ENCODE measurements at places on chromosomes 4 and X. TPM values are rescaled to one million over a fixed set of nuclear protein-coding genes. Genes with fewer than 3 reads are reported as not detected.

Gene MGST2
- polyA plus RNA-seq, result 36.0 TPM

Gene CFAP47
- polyA plus RNA-seq, result not detected

Gene GJB1
- polyA plus RNA-seq, result not detected

Gene BCORL1
- 4.4 TPM for polyA plus RNA-seq

Gene NPY1R
- polyA plus RNA-seq, result 112 TPM

Gene GPC3
- polyA plus RNA-seq, result 1.1 TPM

DNA sequence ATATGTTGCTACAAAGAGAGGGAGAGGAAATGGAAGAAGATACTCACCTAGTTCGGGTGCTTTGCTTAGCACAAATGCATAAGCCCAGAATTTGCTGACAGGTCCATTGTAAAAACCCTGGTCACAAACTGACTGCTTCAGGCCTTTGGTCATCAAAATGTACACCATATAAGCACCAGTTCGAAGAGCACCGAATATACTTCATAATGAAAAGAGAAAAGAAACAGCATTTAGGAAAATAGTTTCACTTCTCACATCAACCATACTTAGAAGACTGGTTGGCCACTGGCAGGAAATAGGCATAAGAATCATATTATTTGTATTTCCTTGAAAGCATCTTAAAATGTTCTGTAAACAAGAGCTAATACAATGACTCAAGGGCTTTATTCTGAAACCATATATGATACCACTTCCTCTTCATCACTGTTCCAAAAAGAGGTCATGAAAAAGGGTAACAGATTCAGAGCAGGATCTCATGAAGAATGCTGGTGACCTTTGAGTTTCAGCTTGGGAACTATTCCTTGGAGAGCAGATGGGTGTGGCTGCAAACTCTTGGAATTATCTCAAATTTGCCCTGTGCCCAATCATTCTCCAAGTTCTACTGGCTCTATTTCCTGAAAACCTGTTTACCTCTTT, 138.7 kb downstream of the ELOVL6 start:
- H3K36me3 ChIP-seq, result no peaks in the 10 kb centered on the region
- no peak overlapping the region for H3K4me3 ChIP-seq
- no peaks in the 10 kb centered on the region for H3K4me1 ChIP-seq
- DNase-seq, result no peak
- no peak overlapping the region for H3K27ac ChIP-seq

- no peaks in the 10 kb centered on the region for H3K4me1 ChIP-seq
- H3K27me3 ChIP-seq, result no peaks in the 10 kb centered on the region
- no peaks in the 10 kb centered on the region for H3K36me3 ChIP-seq
- no peak overlapping the region for H3K27ac ChIP-seq
- H3K4me3 ChIP-seq, result no peak overlapping the region
These were observed 14.5 kb upstream of the MAML3 start for GRCh38 chr4:140168474-140168873.

GRCh38 chr4:4225915-4226605, 669 bp downstream of the OTOP1 start:
- no peak for DNase-seq
- no peak overlapping the region for H3K27ac ChIP-seq
- no peak overlapping the region for H3K4me3 ChIP-seq

GRCh38 chr4:60344908-60345307, 855.2 kb upstream of the ADGRL3 start:
- H3K4me1 ChIP-seq, result no peaks in the 10 kb centered on the region
- no peak for DNase-seq

GRCh38 chr4:42080306-42080705, 72.1 kb downstream of the BEND4 start:
- DNase-seq, result no peak
- H3K36me3 ChIP-seq, result peaks cover 2% of the 10 kb centered on the region
- no peaks in the 10 kb centered on the region for H3K27me3 ChIP-seq
- H3K27ac ChIP-seq, result no peak overlapping the region

GRCh38 chr4:26663888-26664287, 80.0 kb downstream of the TBC1D19 start:
- H3K27ac ChIP-seq, result no peak overlapping the region
- H3K4me3 ChIP-seq, result no peak overlapping the region
- H3K4me1 ChIP-seq, result no peaks in the 10 kb centered on the region
- no peak for DNase-seq
- no peaks in the 10 kb centered on the region for H3K27me3 ChIP-seq

GRCh38 chr4:137463377-137464003, 68.8 kb downstream of the PCDH18 start:
- no peak overlapping the region for H3K4me3 ChIP-seq
- no peak overlapping the region for H3K27ac ChIP-seq
- no peak for DNase-seq
- H3K27me3 ChIP-seq, result no peaks in the 10 kb centered on the region
- no peaks in the 10 kb centered on the region for H3K36me3 ChIP-seq

DNA sequence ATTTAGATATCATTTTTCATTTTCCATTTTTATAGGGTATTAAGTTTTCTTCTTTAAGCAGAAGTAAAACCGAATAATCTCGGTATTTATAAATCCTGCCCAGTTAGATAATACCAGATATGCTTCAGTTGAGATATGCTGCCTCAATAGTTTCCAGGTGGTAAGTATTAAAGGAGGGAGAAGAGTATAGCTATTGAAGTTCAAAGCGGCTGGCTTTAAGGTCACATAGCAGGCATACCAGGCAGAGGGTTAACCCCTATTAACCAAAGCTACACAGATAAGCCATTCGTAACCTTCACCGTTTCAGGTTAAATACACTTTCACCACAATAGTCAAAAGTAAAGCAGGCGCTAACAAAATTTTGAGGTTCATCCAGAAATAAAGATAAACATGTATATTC, 54.2 kb downstream of the EDNRA start:
- no peaks in the 10 kb centered on the region for H3K4me1 ChIP-seq
- no peak for DNase-seq
- H3K4me3 ChIP-seq, result no peak overlapping the region
- no peak overlapping the region for H3K27ac ChIP-seq
- H3K36me3 ChIP-seq, result no peaks in the 10 kb centered on the region
- no peaks in the 10 kb centered on the region for H3K27me3 ChIP-seq

GRCh38 chr4:185566972-185567371, 31.7 kb upstream of the PDLIM3 start:
- peaks cover 9% of the 10 kb centered on the region for H3K4me1 ChIP-seq
- peak overlapping the region; percentile 99 for H3K27ac ChIP-seq
- H3K4me3 ChIP-seq, result no peak overlapping the region
- H3K27me3 ChIP-seq, result no peaks in the 10 kb centered on the region

- no peak overlapping the region for H3K27ac ChIP-seq
- DNase-seq, result no peak
- no peak overlapping the region for H3K4me3 ChIP-seq
- no peaks in the 10 kb centered on the region for H3K36me3 ChIP-seq
- H3K27me3 ChIP-seq, result no peaks in the 10 kb centered on the region
These were observed 109.2 kb upstream of the EDNRA start for GRCh38 chr4:147371661-147372060.

DNA sequence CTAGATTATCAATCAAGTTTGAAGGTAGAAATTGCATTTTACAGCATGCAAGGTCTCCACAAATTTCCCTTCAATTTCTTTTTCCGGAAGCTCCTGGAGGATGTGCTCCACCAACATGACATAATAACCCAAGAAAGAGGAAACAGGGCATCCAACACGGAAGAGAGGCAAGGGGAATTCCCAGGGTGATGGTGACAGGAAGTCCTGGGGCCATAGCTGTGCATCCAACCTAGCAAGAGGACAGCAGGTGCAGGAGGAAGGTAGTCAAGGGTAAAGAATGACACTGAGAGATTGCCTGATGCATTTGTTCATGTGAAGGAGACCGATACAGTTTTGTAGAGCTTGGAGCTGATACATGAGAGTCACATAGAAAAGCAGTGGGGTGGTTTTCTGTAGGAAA, 115.7 kb upstream of the LSM6 start:
- H3K36me3 ChIP-seq, result no peaks in the 10 kb centered on the region
- H3K4me3 ChIP-seq, result no peak overlapping the region
- peaks cover 2% of the 10 kb centered on the region for H3K27me3 ChIP-seq
- no peak overlapping the region for H3K27ac ChIP-seq
- no peak for DNase-seq

- no peak overlapping the region for H3K27ac ChIP-seq
- no peaks in the 10 kb centered on the region for H3K36me3 ChIP-seq
- no peak overlapping the region for H3K4me3 ChIP-seq
- no peak for DNase-seq
These were observed 95.6 kb upstream of the METTL14 start for GRCh38 chr4:118589471-118590055.

GRCh38 chrX:152025656-152026440, 51.4 kb upstream of the GABRE start:
- no peaks in the 10 kb centered on the region for H3K36me3 ChIP-seq
- H3K4me3 ChIP-seq, result no peak overlapping the region
- H3K4me1 ChIP-seq, result no peaks in the 10 kb centered on the region
- H3K27me3 ChIP-seq, result no peaks in the 10 kb centered on the region
- no peak for DNase-seq

- no peak overlapping the region for H3K27ac ChIP-seq
- no peak for DNase-seq
- H3K27me3 ChIP-seq, result no peaks in the 10 kb centered on the region
- no peaks in the 10 kb centered on the region for H3K4me1 ChIP-seq
- H3K4me3 ChIP-seq, result no peak overlapping the region
These were observed 69.3 kb downstream of the GPC4 start for GRCh38 chrX:133346026-133346425.

GRCh38 chr4:163110442-163110841, 56.2 kb downstream of the NAF1 start:
- no peak overlapping the region for H3K4me3 ChIP-seq
- no peak for DNase-seq
- H3K27ac ChIP-seq, result no peak overlapping the region

GRCh38 chrX:12349201-12349600, 210.9 kb downstream of the FRMPD4 start:
- H3K4me3 ChIP-seq, result no peak overlapping the region
- no peaks in the 10 kb centered on the region for H3K4me1 ChIP-seq
- no peaks in the 10 kb centered on the region for H3K36me3 ChIP-seq
- no peak overlapping the region for H3K27ac ChIP-seq
- DNase-seq, result no peak

All from aorta (tissue), 5 donors.